ENCODE measurements at places on chromosomes 3 and 15. TPM values are rescaled to one million over a fixed set of nuclear protein-coding genes. Genes with fewer than 3 reads are reported as not detected.

DNA sequence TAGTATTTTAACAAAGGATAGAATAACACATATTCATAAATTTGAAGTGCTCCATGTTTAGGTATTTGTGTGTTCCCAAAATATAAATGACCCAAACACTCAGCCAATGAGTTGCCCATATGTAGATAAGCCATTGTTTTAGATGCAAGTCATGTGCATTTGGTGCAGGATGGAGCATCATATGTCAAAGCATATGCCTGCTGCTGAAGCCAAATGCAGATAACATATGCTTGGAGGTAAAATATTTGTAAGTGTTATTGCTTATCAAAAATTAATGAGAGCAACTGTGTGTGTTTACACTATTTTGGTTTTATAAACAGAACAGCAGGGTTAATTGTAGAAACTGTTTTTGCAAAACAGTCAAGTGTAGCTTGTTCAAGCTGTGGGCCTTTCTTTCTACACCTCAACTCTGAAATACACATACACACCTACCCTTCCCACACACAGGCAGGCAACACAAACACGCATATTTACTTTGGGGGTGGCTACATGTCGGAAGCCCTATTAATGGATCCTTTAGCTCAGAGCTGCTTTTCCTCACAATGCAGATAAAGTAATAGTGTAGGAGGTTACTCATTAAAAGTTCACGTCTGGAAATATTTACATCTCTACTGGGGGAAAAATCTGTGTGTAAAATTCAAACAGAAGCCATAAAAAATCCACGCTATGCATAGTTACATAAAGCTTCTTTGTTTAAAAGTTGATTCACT, 521.4 kb downstream of the ZNF385D start:
- no peak for DNase-seq

VEPH1 gene
- total RNA-seq: 0.58 TPM

SNX22 gene
- 1.2 TPM for total RNA-seq

DNA sequence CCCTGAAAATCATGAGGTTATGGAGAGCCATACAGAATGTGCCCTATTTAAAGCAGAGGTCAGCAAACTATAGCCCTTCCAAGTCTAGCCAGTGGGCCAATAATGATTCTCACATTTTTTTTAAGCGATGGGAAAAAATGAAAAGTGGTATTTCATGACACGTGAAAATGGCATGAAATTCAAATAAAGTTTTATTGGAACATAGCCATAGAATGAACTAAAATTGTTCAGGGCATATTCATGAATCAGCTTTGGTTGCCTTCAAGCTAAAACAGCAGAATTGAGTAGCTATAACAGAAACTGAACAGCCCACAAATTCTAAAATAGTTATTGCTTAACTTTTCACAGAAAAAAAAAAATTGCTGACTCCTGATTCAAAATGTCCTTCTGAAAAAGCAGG, 104.5 kb downstream of the TFG start:
- DNase-seq: no peak

PLA1A gene
- 13.5 TPM for total RNA-seq

- no peak for DNase-seq
Observed at GRCh38 chr15:85361323-85361722, 19.1 kb upstream of the AKAP13 start.

DNA sequence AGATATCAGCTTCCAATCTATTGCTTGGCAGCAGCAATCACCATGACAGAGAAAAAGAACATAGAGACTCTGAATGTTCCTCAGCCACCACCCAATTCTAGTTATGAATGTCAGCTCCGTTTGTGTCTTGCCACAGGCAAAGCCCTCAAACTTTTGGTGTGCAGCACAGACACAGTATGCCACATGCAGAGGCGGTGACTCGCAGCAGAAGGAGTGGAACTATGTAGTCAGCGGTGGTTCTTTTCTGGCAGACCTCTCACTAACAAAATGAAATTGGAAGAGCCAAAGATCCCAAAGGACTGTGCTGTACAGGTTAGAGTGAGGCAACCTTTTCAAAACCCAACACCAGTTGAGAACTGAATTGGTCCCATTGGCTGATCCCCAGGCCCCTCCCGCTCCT, 220.9 kb downstream of the SLC9A9 start:
- no peak for DNase-seq

DNA sequence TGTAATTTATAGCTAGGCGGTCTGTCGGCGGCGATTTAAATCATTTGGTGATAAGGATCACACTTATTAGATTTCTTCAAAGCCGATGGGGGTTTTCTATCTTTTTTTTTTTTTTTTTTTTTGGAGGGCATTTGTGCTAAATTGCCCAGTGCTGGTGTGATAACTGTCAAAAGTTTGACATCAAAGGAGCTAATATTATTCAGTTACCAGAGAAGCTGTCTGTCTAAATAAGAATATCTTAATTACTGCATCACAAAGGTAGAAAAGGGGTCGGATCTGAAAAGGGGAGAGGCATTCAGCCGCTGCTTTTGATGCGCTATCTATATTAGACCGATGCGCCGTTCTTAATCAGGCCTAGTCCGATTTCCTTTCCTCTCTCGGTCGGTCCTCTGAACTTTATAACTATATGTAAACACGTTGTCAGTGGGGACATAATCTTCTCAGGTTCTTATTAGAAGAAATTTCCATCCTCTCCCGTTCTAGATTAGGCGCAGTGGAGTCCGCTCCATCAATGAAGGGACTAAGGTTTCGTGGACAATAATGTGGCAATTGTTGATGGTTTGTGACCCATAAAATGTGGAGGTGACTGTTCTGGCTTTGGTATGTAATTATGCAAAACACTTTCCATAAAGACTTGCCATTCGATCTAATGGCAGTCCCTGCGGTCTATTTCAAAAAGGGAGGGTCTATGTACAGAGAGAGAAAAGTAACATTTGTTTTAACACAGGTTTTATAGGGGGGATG, 31.7 kb downstream of the NR2F2 start:
- DNase-seq: no peak

DNA sequence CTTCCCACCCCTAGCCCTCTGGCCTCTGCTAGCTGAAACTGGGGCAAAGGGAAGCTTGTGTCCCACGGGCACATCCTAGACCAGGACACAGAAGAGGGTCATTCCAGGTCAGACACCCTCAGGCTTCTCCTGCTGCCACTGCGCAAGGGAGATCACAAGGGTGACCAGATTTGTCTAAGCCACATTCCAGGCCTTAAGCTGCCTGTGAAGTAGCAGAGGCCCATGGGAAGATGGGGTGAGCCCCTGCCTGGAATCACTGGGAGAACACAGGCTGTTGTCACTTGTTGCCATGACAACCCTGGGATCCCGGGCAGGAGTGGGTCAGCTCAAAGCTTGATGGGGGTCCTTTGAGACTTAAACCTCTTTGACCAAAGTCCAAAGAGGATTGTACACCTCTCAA, 10.8 kb downstream of the STRA6 start:
- DNase-seq: no peak

GRCh38 chr3:23567917-23568316, 237.8 kb upstream of the UBE2E1 start:
- DNase-seq: no peak

DNA sequence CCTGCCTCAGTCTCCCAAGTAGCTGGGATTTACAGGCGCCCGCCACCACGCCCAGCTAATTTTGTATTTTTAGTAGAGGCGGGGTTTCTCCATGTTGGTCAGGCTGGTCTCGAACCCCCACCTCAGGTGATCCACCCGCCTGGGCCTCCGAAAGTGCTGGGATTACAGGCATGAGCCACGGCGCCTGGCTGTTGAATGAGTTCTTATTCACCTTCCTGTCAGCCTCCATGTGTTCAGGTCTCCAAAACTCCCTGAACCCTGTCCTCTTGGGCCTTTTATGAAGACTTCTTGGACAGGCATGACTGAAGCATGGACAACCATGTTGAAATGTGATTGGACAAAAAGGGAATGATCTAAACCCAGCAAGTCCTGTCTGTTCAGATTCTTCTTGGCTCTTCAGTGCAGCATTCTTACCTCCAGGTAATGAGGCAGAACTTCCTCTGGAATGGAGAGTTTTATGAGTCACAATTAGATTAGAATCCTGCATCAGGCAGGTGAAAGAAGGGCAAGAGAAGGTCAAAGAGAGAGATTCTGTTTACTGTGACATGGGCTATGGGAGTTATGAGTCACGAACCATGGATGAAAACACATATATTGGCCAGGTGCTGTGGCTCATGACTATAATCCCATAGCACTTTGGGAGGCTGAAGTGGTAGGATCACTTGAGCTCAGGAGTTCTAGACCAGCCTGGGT, 23.1 kb upstream of the EIF4A2 start:
- DNase-seq: no peak

GRCh38 chr3:80338366-80338765, 570.6 kb upstream of the ROBO1 start:
- DNase-seq: no peak

DNA sequence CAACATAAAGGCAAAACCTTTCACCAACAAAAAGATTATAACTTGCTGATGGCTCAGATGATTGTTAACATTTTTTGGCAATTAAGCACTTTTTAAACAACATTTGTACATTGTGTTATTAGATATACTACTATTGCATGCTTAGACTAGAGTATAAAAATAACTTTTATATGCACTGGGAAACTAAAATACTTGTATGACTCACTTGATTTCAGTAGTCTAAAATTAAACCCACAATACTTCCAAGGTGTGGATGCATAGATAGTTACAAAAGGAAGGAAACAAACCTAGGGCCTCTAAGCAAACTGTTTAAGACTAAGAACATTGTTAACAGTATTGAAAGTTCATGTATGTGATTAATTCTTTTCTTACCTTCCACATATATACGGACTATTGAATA, 1521.5 kb downstream of the OTOL1 start:
- no peak for DNase-seq

GRCh38 chr3:16363636-16364035, 98.6 kb downstream of the OXNAD1 start:
- DNase-seq: no peak

MESP1 gene
- total RNA-seq: 3.1 TPM

GRCh38 chr15:44516436-44516835, 20.5 kb upstream of the EIF3J start:
- DNase-seq: no peak

GRCh38 chr3:61114316-61114953, 136.8 kb downstream of the FHIT start:
- no peak for DNase-seq

DNA sequence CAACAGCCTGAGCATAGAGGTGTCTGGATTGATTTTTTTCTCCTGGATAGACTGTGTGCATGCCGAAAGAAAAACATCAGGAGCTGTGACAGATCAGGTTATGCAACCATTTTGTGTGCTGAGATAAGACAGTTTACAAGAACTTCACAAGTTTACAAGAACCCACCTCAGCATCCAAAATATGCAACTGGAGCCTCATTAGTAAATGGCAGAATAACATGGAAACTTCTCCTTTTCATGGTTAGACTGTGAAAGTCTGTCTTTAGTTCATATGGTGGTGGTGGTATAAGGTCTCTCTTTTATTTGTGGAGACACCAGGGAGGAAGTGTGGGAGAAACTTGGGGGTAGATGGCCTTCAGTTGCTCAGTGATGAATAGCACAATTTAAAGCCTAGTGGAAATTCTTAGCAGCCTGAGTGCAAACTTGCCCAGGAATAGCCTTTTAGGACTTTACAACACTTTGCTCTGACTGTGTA, 3.7 kb upstream of the ZNF609 start:
- DNase-seq: no peak

- no peak for DNase-seq
Observed at GRCh38 chr3:175729466-175729865, 870.3 kb downstream of the NAALADL2 start.

FEZF2 gene
- total RNA-seq: not detected

- DNase-seq: peak; percentile 56
Observed at GRCh38 chr3:47578119-47578632, 489 bp downstream of the CSPG5 start.

GRCh38 chr3:52195823-52196331, 2.1 kb upstream of the ALAS1 start:
- no peak for DNase-seq

DNA sequence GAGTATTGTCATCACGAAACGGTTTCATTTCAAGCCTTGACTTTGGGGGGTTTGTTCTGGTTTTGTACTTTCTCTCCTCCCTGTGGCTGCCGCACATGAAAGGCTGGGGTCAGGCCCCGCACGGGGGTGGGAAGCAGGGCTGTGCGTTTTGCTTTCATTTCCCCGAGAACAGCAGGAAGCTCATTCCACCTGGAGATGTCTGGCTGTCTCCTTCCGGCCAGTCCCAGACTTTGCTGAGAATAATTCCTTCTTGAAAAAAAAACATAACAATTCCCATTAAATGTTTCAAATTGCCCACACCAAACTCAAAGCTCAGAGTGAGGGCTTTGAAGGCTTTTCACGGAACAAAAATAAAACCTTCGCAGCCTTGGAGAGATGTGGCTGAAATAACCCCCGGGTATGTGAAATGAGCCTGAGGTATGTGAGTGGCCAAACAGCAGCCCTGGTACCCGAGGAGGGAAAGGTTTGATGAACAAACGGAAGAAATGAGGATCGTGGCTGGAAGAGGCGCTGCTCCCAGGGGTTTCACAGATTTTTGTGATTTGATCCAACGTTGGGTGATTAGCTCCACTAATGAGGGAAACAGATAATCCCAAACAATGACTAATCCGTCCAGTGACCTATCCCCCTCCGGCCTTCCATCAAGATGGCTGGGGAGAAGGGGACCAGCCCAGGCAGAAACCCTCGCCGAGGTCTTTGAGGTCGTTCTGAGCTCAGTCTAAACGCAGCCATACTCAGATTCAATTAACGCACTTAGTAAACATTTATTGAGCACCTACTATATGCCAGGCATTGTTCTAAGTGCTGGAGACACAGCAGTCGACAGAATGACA, 126.9 kb upstream of the MEF2A start:
- DNase-seq: no peak

SUCLG2 gene
- 157 TPM for total RNA-seq

- DNase-seq: no peak
Observed at GRCh38 chr3:59335338-59335737, 285.5 kb upstream of the CFAP20DC start.

GRCh38 chr3:106814231-106814630, 563.0 kb upstream of the CCDC54 start:
- no peak for DNase-seq

DNA sequence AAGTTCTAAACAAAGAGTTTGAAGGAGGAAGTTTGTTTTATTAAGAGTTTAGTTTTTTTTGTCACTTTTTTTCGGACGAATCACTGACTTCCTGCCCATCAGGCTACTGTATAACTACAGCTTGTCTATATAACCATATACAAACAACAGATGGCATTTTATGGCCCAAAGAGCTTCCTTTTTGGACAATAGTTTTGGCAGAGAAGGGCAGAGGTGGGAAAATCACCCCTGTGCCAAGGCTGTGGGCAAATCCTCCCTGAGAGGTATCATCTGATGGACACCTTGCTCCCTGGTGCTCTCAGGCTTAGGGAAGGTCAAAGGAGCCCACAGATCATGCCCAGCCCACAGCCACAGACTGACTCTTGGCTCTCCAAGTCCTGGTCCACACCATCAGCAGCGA, 113.4 kb downstream of the OXNAD1 start:
- DNase-seq: no peak

HTR3E gene
- total RNA-seq: not detected

PRR20G gene
- not detected for total RNA-seq
